ENCODE measurements at places on chromosomes 1 and 21.

- DNase-seq: no peak
These were observed 7.6 kb downstream of the ATP1A1 start for GRCh38 chr1:116380499-116381242.

- no peak for DNase-seq
These were observed 112.6 kb downstream of the LRIG2 start for GRCh38 chr1:113185463-113186104.

- no peak for DNase-seq
These were observed 128.3 kb downstream of the EPHB2 start for GRCh38 chr1:22838965-22839364.

DNA sequence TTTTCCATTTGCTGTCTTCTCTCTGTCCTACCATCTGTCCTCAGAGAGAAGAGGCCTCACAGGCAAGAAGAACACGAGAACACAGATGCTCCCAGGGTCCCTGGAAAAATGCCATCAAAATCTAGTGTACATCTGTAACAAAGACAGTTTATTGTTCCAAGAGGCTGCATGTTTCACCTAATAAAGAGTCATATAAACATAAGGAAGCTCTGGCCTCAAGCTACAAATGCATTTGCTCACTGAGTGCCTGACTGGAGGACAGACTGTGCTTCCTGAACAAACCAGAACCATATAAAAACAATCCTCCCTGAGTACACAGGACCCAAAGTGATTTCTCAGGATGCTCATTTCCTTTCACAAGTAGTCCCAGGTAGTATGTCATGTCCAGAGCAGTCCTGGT lies 76.3 kb upstream of the SLC44A3 start:
- DNase-seq: no peak

DNA sequence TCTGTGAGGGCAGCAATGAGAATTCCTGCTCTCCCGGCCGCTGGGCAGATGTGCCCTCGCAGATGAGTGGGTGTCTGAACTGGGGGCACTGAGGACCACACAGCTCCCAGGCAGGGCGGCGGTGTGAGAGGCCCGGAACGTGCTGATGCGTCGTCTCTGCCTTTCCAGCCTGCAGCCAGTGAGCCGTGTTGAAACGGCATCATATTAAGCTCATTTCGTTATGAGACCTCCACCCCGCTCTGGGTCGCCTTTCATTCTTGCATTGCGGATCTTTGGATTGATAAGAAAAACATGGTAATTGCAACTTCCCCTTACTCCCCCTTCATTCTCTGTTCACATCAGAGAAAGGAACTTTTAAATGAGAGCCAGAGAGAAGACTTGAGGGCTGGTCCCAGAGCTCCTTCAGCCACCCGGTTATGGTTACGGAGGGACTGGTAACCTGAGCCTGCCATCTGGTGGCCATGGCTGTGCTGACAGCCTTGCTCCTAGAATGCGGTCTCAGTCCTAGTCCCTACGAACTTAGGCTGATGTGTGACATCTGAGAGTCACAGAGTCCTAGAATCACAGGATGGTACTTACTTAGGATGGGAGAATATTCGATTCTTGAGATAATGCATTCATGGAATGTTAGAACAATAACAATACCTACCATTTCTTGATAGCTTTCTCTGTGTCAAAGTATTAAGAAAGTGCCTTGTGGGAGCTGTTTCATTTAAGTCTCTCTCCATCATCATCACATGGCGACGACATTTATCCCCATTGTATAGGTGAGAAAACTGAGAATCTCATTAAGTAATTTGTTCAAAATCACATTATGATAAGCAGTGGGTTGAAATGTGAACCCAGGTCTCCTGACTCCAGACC lies 271.0 kb downstream of the TRABD2B start:
- peak; percentile 39 for DNase-seq

- no peak for DNase-seq
These were observed 639 bp downstream of the IL20 start for GRCh38 chr1:206866062-206866461.

- DNase-seq: no peak
These were observed 676.1 kb downstream of the PTPRU start for GRCh38 chr1:29912425-29912824.

- no peak for DNase-seq
These were observed 17.1 kb upstream of the ALG6 start for GRCh38 chr1:63350320-63350719.

- DNase-seq: no peak
These were observed 25.6 kb upstream of the CDC42BPA start for GRCh38 chr1:227343727-227344551.
